ENCODE measurements at places on chromosomes 11 and 22.
A peak's percentile ranks its signal among the peaks of the same experiment; 100 is the strongest.

GRCh38 chr22:50733521-50734342 is 4.3 kb upstream of the ACR start:
- DNase-seq, result peak; percentile 31

DNA sequence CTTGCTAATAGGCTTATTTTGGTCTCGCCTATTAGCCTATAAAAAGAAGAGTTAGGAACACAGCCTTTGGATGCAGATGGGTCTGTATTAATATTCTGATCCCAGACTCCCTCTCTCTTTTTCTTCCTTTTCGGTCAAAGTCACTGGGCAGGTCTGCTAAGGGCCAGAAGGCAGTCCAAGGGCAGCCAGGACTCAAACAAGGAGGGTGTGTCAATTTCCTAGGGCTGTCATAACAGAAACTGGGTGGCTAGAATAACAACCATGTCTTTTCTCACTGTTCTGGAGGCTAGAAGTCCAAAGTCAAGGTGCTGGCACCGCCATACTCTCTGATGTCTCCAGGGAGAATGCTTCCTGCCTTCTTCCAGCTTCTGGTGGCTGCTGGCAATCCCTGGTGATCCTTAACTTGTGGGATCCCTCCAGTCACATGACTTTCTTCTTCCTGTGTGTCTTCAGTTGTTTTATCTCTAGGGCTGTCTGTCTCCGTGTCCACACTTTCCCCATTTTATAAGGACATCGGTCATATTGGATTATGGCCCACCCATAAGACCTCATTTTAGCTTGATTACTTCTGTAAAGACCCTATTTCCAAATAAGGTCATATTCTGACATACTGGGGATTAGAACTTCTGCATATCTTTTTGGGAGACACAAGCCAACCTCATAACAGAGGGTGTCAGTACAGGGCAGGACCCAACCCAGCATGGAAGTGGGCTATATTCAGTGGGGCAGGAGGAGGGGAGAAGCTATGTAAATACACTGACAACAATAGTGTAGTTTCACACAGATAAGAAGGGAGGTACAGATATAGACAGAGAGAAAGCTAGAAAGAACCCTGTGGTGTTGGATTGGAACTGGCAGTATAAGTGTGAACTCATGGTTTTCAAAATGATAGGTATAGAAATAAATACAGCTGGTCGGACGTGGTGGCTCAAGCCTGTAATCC is 5.9 kb upstream of the CSF2RB start:
- no peak for DNase-seq

DNA sequence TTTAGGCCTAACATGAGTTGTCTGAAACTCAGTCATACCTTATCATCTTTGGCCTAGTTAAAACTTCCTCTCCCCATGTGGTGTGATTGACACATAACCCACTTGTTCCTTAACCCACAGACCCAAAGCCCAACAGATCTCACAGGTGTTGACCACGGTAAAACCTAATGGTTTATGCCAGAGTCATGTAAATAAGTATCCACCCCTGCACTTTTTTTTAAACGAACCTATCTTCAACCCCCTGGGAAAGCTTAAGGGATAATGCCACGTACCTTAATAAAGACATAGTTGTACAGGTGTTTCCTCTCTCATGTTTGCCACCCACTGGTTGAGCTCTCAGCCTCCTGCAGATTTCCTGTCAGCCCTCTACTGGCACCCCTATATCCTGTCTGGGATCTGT is 709.3 kb upstream of the CCDC179 start:
- no peak for DNase-seq

- DNase-seq, result no peak
Measured at GRCh38 chr11:1825785-1826451, 8.9 kb upstream of the SYT8 start.

DNA sequence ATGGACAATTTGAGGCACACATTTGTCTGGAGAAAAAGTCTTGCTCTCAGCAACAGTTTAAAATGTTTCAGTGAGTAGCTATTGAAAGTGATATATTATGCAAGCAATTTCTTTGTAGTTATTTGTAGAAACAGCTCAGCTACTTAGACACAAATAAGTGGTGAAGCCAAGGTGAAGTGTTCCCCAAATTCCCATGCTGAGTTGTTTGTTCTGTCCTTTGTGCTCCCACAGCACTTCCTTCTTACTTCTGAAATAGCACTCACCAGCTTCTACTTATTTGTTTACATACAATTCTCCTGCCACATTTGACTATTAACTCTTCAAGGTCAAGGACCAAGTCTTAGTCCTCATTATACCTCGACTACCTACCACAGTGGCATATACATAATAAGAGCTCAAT is 638.6 kb upstream of the LRRC4C start:
- no peak for DNase-seq

DNA sequence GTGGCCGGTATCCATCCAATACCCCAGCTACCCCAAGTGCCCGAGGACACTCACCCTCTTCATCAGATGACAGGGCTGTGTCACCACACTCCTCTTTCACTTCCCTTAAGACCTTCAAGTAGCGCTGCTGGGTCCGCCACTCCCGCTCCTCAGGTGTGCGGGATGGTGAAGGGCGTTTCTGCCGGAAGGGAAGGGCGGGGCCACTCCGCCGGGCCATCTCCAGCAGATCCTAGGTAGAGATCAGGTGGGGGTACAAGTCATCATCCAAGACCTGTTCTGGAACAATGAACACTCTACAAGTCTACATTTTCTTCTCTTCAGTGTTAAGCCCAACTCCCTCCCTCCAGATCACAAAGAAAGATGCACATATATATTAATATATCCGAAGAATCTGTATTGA is 10.0 kb downstream of the NFRKB start:
- DNase-seq, result no peak
